ENCODE measurements at places on chromosomes 16 and 17.

DNA sequence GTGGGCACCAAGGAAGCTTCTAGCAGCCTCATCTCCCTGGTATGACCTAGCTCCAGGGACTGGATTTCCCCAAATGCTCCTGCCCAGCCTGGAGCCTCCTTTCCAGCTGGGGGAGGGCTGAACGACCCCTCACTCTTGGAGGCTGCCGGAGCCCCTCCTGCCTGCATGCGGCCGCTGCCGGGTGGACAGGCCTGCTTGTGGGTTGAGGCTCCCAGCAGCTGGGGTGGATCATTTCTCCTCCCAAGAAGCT is 213.6 kb downstream of the SEC14L1 start:
- no peak for DNase-seq

- no peak for DNase-seq
Observed at GRCh38 chr16:29927070-29927905, 1.3 kb upstream of the KCTD13 start.

- DNase-seq: peak; percentile 17
Observed at GRCh38 chr17:45230410-45230786, 8.7 kb downstream of the FMNL1 start.

DNA sequence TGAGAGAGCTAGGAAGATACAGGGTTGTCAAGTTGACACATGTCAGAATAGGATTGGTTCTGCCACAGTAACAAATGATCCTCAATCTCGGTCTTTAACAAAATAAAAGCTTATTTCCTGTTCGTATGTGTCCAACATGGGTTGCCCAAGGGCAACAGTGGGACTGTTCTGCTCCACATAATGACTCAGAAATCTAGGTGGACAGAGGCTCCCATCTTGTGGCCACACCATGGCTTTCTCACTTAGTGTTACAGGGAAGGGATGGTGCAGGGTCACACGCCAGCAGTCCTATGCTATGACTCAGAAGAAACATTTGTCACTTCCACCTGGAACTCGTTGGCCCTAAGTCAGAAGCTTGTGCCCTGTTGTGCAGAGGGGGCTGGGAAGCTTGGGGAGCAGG is 364.9 kb downstream of the SNX29 start:
- no peak for DNase-seq

GRCh38 chr17:42848093-42848492 is 2.9 kb upstream of the AOC3 start:
- DNase-seq: no peak

DNA sequence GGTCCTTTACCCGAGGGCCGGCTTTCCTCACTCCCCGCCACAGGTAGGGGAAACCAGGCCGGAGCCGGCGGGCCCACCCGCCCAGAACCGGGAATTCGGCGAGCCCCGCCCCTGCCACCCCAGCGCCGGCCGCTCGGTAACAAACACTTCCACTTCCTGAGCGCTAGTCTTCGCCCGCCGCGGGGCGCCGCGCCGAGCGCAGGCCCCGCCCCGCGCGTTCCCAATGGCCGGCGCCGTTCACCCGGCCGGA is 224 bp upstream of the NHERF1 start:
- no peak for DNase-seq

GRCh38 chr17:75694536-75694935 is 26.7 kb upstream of the ITGB4 start:
- peak; percentile 75 for DNase-seq

GRCh38 chr17:73465130-73465952 is 153.5 kb upstream of the CDC42EP4 start:
- DNase-seq: no peak

GRCh38 chr17:15237106-15237425 is 28.1 kb downstream of the PMP22 start:
- DNase-seq: no peak

- no peak for DNase-seq
Observed at GRCh38 chr16:17369421-17370222, 101.1 kb downstream of the XYLT1 start.

DNA sequence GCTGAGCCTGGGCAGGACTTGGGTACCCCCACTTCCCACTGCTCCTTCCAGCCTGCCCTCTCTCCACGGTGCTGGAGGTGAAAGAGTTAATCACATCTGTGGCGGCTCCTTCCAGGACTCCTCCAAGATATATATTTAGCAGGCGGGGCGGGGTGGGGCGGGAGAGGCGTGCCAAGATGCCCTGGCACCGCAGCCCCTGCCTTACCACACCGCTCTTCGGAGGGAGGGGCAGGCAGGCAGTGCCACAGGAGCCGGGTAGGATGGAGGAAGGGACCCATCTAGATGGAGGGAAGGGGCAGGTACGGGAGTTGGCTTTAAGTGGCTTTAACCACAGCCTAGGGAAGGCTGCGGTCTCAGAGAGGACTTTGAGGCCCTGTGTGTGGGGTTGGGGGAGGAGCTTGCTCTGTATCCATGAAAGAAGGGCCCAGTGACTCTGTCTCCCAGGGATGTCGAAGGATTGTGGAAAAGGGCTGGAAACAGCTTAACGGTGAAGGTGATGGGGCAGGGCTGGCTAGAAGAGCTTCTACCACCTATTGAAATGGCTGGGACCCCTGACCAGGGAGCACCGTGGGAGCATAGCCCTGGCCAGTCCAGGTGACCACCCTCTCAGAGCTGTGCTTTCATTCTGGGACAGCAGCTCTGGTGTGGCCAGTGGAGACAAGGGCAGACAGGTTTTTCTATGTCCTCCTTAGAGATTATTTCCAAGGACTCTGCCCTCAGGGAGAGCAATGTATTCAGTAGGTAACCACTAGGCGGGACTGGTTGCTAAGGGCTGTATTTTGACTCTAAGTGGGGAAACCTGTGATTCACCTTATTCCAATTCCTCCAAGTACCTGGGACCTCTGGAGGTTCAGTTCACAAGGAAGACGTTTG is 13.0 kb downstream of the GPR142 start:
- DNase-seq: peak; percentile 32

GRCh38 chr17:2335726-2336214 is 487 bp downstream of the TSR1 start:
- DNase-seq: no peak

DNA sequence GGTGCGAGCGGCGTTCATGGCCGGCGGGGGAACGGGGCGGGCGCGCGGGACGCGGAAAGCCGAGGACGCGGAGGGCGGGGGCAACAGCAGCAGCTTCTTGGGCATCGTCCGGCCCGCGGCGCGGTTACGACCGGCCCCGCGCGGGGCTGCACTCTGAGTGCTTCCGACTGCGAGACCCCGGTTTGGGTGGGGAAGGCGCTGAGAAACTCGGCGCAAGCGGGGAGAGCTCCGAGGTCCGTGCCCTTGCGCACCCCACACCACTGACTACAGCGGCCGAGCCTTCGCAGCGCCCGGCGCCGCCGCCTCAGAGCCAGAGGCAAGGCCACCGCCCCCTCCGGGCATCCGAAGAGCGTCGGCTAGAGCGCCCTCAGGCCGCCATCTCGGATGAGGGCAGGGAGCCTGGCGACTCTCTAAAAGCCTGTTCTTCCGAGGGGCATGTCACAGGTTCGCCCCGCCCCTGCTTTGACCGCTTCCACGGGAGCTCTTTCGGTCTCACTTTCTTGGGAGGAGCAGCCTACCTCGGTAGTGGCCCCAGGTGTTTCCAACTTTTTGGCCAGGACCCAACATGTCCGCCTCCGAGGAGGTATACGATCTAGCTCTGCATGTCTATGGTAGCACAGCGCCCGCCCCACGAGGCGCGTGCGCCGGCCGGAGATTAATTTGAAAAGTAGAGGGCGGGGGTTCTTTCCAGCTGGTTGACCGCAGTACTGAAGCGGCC is at the start of gene PRPSAP1:
TSS of gene PRPSAP1 (minus strand) at position 318 of the 718 bp plus-strand sequence. CDS start at position 105, 213 bp downstream.
- DNase-seq: peak; percentile 96

- no peak for DNase-seq
Observed at GRCh38 chr16:29926711-29927052, 656 bp upstream of the KCTD13 start.

- DNase-seq: no peak
Observed at GRCh38 chr17:60910415-60910814, 232.8 kb downstream of the BCAS3 start.

DNA sequence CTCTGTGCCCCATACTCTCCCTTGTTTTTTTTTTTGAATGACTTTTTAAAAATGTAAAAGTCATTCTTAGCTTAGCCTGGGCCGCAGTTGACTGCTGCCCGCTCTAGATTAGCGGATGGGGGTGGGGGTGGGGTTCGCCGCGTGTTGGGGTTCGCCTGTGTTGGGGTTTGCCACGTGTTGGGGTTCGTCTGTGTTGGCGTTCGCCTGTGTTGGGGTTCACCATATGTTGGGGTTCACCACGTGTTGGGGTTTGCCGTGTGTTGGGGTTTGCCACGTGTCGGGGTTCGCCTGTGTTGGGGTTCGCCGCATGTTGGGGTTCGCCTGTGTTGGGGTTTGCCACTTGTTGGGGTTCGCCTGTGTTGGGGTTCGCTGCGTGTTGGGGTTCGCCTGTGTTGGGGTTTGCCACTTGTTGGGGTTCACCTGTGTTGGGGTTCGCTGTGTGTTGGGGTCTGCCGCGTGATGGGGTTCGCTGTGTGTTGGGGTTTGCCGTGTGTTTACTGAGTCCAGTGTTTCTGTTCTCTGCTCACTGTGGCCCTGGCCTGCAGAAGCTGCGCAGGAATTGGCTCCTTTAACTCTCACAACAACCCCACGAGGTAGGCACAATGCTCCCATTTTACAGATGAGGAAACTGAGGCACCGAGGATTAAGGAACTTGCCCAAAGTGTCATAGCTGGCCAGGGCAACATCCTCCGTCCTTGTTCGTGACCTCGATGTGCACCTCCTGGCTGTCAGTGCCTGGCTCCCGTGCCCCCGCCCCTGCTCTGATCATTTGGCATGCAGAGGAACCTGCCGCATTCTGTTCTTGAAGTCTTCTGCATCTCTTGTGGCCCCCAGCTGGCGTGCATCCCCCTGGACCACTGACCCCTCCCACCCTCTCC is 96.6 kb upstream of the CIBAR2 start:
- peak; percentile 46 for DNase-seq

- DNase-seq: no peak
Observed at GRCh38 chr16:16093628-16094332, 129.5 kb downstream of the ABCC6 start.

DNA sequence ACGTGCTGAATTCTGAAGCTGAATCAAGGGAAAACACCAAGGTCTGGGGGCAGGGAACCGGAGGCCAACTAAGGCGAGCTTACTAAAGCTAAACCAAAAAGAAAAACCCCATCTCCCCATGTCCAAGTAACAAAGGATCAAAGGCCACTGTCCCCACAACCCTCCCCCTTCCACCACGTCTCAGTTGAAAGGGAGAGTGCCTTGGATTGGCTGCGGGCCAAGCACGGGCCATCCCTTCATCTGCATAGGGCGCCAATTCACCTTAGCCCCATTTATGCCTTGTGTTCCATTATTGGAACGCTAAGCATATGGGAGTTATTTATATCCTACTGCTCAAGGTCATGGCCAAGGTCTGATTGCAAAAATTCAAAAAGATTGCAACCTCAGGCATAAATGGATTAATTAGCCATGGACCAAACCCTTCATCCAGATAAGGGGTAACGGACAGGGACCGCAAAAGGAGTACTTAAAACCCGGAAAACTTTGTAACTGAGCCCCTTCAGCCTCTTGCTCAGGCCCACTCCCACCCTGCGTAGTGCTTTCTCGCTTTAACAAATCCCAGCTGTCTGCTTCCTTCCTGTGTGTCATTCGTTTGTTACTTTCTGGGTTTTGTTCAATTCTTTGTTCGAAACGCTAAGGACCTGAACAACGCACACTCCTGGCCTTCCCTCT is 740 bp upstream of the ATP6V0D1 start:
- peak; percentile 31 for DNase-seq

DNA sequence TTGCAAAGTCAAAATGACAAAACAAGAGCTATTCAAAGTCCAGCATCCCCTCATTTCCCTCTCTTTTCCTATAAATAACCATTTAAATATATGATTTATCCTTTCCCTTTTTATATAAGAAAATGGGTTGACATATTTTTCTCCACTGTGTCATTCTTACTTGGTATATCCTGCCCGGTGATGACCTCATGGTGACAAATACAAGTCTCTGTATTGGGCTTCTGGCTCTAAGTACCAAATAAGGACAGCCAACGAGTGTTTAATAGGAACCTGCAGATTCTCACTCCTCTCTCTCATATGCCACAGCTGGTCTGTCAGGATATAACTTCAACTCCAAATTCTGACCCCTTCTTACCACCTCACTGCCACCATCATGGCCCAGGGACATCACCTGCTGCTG is 25.5 kb upstream of the CBLN1 start:
- no peak for DNase-seq

GRCh38 chr17:77869665-77870132 is 88.8 kb upstream of the TNRC6C start:
- peak; percentile 50 for DNase-seq

GRCh38 chr17:50171371-50172071 is 5.7 kb downstream of the SGCA start:
- no peak for DNase-seq

GRCh38 chr17:62194401-62194800 is 129.3 kb upstream of the MED13 start:
- DNase-seq: no peak

GRCh38 chr17:8502126-8502525 is 66.4 kb downstream of the NDEL1 start:
- no peak for DNase-seq

DNA sequence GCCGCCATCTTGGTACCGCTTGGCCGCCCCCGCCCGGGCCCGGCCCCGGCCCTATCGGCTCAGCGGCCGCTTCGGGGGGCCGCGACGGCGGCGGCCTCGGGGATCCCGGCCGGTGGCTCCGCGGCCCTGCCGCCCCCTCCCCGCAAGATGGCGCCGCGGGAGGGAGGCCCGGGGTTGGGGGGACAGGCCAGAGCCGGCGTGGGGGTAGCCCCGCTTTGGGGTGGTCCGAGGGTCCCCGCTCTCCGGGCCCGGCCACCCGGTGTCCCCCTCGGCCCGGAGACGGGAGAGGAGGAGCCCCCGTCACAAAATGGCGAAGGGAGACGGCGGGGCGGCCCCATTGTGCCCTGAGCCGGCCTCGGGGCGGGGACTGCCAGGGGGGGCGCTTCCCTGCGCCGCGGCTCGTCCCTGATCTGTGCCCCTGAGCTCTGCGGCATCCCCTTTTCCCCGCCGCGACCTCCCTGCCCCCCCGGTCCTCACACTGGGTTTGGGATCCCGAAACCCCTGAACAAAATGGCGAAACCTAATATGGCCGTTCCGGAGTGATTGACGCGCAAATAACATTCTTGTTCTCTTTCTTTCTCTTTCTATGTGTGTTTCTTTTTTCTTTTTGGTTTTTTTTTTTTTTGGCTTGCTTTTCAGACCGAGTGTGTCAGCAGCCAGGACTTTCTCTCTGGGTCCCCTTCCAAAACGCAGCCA is 986 bp downstream of the HAPSTR1 start:
- DNase-seq: peak; percentile 38

- peak; percentile 68 for DNase-seq
Observed at GRCh38 chr16:2482708-2483534, 8.0 kb downstream of the TBC1D24 start.

GRCh38 chr17:81877569-81877968 is 6.4 kb upstream of the ARHGDIA start:
- no peak for DNase-seq

DNA sequence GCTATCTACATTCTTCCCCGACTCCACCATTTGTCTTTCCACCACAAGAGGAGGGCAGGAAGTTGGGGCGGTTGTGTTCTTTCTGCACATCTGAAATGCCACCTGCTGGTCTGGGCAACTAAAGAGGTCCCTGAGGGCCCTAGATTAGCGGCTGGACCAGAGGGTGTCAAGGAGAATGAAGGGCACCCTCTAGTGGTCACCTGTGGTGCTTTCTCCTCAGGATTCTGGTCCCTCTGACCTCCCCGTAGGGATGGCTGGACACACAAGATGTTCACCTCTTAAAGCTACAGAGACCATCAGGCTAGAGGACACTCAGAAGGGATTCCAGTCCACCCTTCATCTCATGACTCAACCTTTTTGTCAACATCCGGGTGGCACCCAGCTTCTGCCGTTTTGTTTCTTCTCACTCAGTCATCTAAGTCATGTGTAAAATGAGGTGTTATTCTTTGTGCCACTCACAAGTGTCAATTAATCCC is 2.9 kb upstream of the SCIMP start:
- peak; percentile 76 for DNase-seq

Data from posterior cingulate gyrus (tissue), 11 donors.